AG10803 (cell line): ENCODE measurements at places on chromosomes 6 and 20.

GRCh38 chr6:143838395-143838794 is 4.7 kb upstream of the LTV1 start:
- no peak for DNase-seq

DNA sequence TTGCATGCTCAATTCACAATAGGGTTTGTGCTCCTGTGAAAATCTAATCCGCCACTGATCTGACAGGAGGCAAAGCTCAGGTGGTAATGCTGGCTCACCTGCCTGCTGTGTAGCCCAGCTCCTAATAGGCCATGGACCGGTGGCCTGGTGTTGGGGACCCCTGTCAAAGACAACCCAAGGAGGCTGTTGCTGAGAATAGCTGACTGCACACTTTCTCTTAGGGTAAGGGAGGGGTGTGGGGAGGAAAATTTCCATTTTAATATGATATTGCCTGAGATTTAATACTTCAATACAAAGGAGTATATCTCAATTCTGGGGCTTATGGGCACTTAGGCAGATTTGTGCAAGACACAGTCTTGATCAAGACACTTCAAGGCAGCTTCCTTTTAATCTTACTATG is 105.8 kb downstream of the ALDH8A1 start:
- no peak for DNase-seq

GRCh38 chr6:157198425-157199279 is 124.7 kb downstream of the TMEM242 start:
- peak; percentile 24 for DNase-seq

- DNase-seq, result peak; percentile 16
These were observed 15.9 kb upstream of the ADGB start for GRCh38 chr6:146582857-146583256.
